Lung (tissue), 17 donors: ENCODE measurements at places on chromosomes 2 and 18. TPM values are rescaled to one million over a fixed set of nuclear protein-coding genes. Genes with fewer than 3 reads are reported as not detected.

DNA sequence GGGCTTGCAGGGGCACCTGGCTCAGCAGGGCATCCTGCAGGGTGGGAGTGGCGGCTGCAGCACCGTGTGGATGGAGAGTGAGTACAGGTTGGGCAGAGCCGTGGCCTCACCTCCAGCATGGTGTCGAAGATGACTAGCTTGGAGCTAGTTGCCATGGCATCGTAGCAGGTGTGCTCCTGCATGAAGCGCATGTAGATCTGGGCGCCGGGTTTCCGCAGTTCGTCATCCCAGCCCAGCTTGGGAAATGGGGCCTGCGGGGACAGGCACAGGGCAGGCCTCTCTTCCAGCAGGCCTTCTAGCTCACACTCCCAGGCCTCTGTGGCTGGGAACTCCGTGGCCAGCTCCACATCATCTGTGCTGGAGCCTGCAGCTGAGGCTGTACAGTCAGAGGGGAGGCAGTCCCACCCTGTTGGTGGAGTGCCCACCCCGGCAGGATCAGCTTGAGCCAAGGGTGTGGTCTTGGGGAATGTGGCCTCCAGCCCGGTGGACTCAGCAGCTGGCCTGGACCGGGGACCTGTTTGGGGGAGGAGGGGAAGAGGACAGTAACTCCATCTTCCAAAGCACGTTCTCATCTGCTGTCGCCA is 1.6 kb downstream of the PRKAG3 start:
- no peak for DNase-seq

DNA sequence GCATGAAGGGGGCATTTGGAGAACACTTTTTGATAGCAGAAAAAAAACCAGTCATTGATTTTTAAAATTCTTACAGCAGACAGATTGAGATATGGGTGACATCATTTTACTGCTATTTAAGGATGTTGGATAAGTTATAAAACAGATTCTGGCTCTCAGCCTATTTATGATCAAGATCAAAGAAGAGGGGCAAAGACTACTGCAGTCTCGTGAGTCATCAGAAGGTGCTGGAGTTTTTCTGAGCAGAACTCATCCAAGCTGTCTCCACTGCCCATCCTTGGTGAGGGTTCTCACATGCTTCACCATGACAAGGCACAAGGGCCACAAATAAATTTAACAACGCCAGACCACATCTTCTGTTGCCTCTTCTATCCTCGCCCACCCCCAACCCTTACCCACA is 58.8 kb downstream of the ST6GAL2 start:
- DNase-seq: no peak

CRYGD gene
- not detected for total RNA-seq

- DNase-seq: no peak
Measured at GRCh38 chr2:214715025-214715424, 94.5 kb downstream of the BARD1 start.

DNA sequence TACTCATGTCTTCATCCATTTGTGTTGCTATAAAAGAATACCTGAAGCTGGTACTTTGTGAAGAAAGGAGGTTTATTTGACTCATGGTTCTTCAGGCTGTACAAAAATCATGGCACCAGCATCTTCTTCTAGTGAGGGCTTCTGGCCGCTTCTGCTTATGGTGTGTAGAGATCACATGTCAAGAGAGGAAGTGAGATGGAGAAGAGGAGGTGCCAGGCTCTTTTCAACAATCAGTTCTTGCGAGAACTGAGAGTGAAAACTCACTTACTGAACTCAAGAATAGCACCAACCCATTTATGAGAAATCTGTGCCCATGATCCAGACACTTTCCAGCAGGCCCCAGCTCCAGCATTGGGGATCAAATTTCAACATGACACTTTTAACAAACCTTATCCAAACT is 30.0 kb upstream of the BARD1 start:
- no peak for DNase-seq

- no peak for DNase-seq
Measured at GRCh38 chr2:210459880-210460279, 16.7 kb downstream of the LANCL1 start.

LRRC30 gene
- total RNA-seq: not detected

- no peak for DNase-seq
Measured at GRCh38 chr2:12862541-12862940, 145.8 kb downstream of the TRIB2 start.

GRCh38 chr2:64950226-64951160 is 38.7 kb upstream of the SLC1A4 start:
- DNase-seq: no peak

DNA sequence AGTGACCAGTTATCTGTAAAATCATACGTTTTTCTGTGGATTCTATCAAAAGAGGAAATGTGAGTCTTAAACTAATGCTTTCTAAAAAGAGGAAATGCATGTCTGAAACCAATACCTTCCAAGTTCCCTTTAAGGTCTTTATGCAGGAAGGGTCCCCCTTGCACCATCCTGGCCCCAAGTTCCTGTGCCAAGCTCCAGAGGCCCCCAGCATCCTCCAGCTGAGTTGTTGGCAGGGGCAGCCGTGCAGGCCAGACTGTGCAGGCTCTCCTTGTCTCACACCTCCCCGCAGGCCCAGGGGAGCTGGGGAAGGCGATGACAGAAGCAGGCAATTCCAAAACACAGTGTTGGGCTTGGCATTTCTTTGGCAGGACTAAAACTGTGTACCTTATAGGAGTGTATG is 39.2 kb downstream of the DPYSL5 start:
- DNase-seq: no peak

DNA sequence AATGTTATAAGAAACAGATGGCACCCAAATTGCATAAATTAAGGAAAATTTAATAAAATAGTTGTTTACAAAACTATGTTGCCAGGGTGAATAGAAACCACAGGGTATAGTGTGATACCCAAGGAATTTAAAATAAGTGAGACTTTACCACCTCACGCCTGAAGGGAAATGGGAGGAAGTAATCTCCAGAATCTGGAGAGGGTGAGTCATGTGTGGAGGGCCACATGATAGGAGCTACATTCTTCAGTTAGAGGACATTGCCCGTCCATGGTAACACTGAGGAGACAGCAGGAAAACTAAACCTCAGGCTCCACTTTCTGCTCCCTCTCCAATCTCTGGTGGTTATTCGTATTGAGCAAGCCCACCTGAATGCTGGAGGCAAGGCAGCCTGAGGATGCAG is 97.2 kb upstream of the NXPH2 start:
- no peak for DNase-seq

DNA sequence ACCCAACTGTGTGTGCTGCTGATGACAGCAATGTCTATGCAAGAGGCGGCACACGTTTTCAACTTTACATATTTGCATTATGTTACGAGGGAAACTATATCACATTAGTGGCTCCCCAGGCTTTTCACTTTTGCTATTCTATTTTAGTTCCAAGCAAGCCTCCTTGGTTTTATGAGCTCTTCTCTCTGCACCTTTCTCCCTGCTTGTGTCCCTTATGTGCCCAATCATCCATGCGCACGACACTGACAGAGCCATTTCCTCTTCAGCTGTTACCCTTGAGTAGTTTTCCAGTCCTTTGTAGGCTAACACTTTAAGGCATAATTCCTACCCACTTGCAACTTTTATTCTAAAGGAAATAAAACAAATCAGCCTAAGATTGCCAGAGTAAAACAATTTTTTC is 154.3 kb downstream of the TCF4 start:
- no peak for DNase-seq

DNA sequence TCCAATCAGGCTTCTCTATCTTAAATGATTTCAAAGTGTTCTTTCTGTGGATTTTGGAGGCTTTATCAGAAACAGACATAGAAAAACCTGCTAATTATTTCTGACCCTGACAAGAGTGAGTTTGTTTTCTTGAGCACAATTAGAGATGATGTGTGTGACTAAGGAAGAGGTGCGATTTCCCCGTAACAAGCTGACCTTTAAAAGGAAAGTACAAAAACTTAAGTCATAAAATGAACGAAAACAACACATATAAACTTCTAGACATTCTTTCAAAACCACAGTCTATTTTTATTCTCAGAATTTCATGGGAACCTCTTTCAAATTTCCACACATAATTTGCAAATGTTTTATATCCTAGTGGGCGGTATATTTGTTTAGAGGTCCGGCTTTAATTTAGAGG is 604.8 kb downstream of the CPS1 start:
- no peak for DNase-seq

GRCh38 chr2:75456111-75456510 is 104.6 kb downstream of the EVA1A start:
- no peak for DNase-seq

DYNAP gene
- not detected for total RNA-seq

- DNase-seq: no peak
Measured at GRCh38 chr2:183215917-183216316, 91.7 kb downstream of the NUP35 start.

- DNase-seq: no peak
Measured at GRCh38 chr2:177812713-177813396, 259.7 kb downstream of the PDE11A start.

KIAA2012 gene
- 8.5 TPM for total RNA-seq

KLF11 gene
- 21.8 TPM for total RNA-seq

- no peak for DNase-seq
Measured at GRCh38 chr2:101401906-101402305, 14.6 kb upstream of the CREG2 start.

DNA sequence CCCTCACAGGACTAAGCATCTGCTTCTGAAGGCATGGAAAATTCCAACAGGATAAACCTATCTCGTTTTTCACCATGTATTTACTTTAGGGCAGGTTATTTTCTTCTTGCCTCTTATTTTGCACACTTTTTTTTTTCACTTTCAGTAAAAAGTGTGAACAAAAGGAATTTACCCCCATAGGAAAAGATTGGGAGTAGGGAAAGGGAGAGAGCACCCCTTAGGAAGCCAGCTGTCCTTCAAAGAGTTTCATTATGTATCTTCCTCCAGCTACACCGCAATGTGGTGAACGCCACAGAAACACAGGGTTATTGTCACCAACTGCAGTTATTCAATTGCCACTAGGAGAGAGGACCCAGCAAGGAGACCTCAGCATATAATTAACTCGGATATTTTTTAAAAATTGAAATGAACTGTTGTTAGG is 286.2 kb upstream of the VRK2 start:
- DNase-seq: no peak

CFAP221 gene
- total RNA-seq: 42.4 TPM

CYP27C1 gene
- 2.9 TPM for total RNA-seq

DNA sequence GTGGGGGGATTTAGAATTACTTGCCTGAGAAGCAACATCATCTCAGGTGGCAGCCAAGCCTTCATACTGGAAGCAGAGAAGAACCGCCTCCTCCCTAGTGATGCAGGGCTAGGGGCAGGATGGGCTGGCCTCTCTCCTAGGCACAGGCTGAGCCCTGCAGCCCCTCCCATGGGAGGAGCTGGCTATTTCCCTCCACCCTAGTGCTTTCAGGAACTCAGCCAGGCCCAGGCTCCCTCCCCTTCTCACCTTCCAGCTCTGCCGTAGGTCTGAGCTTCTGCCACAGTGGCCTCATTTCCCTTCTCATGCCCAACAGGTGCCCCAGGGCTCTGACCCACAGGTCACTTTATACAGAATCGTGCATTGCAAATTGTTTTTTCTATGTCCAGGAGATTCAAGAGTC is 31.0 kb downstream of the CENPA start:
- no peak for DNase-seq

DNA sequence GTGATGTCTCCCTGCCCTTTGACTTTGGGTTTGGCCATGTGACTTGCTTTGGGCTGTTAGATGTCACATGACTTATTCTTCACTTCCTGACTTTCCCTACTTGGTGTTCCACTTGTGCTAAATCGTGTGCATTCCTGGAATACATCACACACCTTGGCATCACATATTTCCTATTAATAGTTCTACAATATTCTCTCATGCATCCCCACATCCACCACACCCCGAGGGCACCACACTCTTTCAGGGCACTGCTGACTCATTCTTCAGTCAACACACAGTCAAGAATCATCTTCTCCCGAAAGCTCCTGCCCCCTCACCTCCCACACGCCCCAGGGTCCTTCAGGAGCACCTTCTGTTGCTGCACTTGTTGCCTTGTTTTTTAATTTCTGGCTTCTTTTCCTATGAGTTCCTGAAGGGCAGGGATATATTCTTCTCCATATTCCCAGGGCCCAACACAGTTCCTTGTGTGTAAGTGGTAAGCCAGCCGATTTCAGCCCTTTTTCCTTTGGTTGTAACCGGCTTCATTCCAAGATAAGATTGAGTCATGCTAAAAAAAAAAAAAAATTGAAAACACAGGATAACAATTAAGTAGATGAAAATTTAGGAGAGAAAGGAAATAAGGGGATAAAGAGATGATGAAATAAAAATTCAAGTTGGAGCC is 341.4 kb downstream of the SLC4A3 start:
- no peak for DNase-seq

- DNase-seq: no peak
Measured at GRCh38 chr2:109365131-109365530, 236.1 kb downstream of the SH3RF3 start.

- no peak for DNase-seq
Measured at GRCh38 chr18:69647702-69648101, 247.0 kb downstream of the DOK6 start.

CHRND gene
- total RNA-seq: not detected

DNA sequence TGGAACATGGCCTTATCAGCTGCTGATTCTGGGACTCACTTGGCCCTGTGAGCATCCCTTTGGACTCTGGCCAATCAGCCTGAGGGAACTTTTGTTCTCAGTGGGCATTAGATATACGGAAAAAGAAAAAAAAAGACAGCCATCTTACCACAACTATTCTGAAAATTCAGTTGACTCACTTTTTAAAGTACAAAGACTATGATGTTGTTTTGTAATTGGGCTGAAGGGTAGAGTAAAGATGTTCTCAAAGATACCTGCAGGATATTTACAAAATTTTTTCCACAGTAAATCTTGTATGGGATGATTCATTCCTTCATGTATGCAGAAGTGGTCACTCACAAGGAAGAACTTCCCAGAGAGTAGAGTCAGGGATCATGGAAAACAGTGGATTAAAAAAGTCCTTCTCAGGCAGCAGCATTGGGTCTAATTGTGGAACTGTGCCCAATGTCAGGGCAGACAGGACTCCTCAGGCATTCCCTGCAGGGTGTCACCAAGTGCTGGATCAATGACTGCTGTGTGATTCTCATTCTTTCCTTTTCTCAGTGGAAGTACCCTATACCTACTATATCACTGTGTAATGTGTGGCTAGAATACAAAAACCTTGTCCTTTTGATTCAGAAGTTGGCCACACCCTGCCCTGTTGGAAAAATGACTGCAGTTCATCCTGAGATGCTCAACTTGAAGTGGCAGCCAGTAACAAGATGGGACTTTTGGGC is 35.4 kb downstream of the SULT1C4 start:
- no peak for DNase-seq

CCDC148 gene
- 4.2 TPM for total RNA-seq

IL1R2 gene
- total RNA-seq: 119 TPM

CIDEA gene
- 1.2 TPM for total RNA-seq

PLGLB2 gene
- 0.61 TPM for total RNA-seq

DNA sequence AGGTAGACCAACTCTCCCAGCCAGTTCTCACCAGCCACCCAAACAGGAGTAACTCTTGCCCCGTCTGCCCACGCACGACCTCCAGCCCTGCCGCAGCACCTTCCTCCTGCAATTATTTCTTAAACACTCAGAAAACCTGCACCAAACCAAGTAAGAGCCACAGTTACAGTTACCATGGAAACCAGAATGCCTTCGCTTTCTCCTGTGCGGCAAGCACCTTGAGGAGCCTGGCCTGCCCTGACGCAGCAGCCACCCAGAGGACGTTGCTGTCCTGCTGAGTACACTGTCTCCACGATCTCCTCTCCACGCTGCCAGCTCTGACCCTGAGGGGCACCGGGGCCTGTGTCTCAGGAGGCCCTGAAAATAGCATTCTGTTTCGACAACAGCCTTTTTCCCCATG is 94.3 kb upstream of the SMIM21 start:
- DNase-seq: no peak
